ENCODE measurements at places on chromosomes 4 and X.

DNA sequence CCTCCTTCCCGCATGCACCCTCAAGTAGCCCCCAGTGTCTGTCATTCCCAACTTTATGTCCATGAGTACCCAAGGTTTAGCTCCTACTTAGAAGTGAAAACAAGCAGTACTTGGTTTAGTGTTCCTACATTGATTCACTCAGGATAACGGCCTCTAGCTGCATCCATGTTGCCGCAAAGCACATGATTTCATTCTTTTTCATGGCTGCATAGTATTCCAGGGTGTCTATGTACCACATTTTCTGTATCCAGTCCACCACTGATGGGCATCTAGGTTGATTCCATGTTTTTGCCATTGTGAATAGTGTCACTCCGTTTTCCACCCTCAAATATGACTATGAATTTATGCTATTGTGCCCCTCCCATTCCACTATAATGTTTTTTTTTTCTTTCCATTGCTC is 130.5 kb upstream of the MXRA5 start:
- no peak for DNase-seq

GRCh38 chr4:85486425-85487086 is 11.6 kb downstream of the ARHGAP24 start:
- no peak for DNase-seq

DNA sequence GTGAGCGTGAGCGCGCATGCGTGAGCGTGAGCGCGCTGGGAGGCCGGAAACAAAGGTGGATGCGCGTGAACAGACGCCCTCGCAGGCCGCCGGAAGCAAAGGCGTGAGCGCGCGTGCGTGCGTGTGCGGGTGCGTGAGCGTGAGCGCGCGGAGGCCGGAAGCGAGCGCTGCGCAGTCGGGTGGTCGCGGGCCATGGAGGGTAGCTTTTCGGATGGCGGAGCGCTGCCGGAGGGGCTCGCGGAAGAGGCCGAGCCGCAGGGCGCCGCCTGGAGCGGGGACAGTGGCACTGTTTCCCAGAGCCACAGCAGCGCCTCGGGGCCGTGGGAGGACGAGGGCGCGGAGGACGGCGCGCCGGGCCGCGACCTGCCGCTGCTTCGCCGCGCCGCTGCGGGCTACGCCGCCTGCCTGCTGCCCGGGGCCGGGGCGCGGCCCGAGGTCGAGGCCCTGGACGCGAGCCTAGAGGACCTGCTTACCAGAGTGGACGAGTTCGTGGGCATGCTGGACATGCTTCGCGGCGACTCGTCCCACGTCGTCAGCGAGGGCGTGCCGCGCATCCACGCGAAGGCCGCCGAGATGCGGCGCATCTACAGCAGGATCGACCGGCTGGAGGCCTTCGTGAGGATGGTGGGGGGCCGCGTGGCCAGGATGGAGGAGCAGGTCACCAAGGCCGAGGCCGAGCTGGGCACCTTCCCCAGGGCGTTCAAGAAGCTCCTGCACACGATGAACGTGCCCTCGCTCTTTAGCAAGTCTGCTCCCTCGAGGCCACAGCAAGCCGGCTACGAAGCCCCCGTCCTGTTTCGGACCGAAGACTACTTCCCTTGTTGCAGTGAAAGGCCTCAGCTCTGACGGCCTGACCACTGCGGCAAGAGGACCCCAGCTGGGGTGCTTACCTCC is at the start of gene BLOC1S4:
Gene BLOC1S4, plus strand, starts transcription at position 157 of the 894 bp plus-strand sequence. Its CDS starts 36 bp downstream, at position 193.
- peak; percentile 35 for DNase-seq

GRCh38 chr4:27692158-27692557 is 831.5 kb downstream of the STIM2 start:
- no peak for DNase-seq

- no peak for DNase-seq
These were observed 186.3 kb downstream of the MOSPD2 start for GRCh38 chrX:15059474-15059873.

DNA sequence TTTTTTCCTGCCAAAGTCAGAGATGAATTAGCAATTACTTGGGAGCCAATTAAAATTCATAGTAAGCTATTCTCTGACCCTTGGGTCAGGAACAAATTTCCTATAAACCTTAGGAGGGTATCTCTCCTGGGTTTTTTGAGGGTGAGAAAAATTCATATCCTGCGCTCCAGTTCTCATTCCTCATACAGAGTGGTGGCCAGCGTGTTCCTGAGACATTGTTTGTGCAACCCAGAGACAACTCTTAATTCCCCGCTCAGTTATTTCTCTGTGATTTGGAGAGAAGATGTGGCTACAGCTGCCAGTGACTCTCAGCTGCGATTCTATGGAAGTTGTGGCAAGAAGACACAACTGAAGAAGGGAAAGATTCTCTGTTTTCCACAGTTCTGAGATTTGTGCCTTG is 37.9 kb upstream of the CBR4 start:
- DNase-seq, result no peak

DNA sequence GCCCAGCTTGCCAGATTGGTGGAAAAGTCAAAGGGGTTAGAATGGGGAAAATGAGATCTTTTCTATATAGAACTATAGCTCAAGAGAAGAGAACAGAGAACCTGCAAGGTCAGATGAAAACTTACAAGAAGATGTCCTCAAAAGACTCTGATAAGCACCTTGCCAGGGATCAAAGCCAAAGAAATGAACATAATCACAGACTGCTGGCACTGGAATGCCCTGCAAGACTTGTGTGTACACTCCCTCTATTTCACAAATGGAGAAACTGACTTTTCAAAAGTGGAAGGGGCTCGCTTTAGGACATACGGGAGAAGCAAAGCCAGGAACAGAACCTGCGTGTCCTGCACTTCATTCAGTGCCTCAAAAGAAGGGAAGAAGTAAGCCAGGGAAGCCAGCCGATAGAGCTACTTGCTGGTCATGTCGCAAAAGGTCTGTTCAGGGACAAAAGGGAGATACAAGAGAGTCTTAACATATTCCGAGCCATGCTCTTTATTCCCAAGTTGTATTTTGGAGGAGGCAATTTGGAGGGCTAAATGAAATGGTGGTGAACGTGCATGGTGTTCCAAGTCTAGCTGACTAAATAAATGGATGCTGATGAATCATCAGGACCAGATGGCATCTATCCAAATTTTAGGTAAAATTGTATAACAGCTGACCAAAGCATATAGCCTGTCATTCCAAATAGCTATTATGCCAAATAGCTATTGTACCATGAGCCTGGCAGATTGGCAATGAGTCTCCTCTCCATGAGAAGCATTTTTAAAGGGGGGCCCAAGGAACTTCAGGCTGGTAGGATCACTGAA is 175.6 kb upstream of the GPC4 start:
- DNase-seq, result no peak

DNA sequence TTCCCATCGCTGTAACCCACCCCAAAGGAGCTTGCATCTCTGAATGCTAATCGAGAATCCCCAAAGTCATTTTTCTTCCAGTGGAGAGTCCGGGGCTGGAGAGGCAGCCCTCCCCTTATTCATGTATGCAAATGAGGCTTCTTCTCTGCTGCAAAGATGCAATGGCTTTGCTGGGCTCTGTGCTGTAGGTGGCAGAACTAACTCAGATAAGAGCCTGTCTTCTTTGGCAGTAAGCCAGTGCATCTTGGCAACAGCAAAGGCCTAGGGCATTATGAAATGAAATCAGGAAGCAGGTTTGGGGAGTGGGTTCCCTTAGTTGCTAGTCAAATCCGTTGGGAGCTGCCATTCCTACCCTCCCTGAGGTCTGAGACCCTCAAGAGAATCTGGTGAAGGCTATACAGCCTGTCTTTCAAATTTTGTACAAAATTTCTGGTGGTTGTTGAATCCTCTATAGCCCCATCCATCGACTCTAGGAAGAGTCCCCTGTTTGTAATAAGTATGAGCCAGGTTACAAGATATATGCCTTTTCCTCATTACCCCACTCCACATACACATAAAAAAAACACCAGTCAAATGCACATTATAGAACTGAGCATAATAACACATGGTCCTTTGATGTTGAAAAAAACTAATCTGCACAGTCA is 290.6 kb upstream of the TAPT1 start:
- no peak for DNase-seq

DNA sequence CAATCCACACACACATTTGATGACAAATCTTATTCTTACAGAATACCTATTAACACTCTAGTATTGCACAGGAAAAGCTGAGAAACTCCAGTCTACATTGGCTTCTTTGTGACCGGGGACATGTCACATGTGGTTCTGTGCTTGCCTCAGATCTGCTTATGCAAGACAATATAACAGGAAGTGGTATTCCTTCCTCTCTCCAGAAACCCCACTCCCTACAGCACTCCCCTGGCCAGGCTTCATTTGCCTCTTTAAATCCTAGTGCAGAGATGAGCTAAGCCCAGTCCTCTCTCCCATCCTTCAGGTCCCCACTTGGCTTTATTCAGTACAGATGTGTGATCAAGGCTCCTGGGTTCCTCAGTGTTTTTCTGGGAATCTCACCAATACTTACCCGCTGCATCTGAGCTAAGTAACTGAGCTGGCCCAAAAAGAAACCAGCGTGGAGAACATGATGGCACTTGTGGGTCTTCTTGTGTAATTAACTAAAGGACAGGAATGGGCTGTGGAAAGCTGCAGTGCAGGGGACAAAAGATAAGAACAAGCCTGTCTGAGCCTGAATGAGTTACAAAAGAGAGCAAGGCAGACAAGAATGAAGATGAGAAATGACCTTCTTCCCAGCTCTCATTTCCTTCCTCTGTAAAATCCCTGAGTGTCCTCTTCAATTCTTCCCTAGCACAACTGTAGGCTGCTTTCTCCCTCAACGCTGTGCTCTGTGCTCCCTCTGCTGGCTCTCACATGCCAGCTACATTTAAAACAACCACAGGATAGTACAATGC is 105.6 kb downstream of the HNRNPD start:
- peak; percentile 4 for DNase-seq

DNA sequence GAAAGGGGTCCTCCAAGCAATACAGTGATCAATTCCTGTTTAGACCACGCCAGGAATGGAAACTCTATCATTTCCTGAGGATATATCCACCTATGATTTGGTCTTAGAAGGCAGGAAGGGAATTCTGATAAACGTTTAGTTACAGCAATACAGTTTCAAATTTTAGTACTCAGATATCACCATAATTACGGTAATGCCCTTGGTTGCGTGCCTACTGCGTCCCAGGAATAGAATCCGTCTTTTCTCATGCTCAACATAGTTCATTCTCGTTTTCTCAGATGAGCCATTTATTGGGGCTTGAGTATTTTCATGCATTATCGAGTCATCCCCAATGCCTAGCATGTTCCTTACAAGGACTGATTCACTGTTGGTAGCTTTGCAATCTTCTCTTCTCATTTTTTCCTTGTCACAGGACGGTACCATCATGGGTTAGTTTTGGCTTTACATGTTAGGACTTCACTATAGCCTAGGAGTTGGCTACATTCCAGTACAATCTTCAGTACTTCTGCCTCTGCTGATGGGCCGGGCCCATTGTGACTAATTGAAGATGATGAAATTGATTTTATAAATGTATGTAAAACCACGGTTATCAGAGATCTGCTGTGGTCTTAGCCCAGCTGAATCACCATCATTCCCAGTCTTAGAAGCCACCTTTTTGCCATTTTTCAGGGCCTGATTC is 4.4 kb upstream of the PRKX start:
- DNase-seq, result no peak

GRCh38 chrX:38282049-38282448 is 45.3 kb downstream of the RPGR start:
- no peak for DNase-seq

DNA sequence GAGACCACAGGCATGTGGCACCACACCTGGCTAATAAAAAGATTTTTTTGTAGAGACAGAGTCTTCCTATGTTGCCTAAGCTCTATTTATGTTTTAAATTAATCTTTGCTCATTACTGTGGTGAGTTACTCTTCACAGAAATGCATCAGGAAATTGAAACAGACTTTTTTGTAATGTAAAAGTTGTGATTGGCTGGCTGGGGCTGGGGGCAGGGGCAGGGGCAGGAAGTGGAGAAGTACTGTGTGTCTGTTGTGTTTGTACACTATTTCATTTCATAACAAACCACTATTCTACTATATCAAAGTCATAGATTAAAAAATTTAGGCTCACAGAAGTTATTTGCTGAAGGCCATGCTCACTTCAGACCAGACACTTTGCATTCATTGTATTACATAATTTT is 19.1 kb upstream of the ABRAXAS1 start:
- no peak for DNase-seq

GRCh38 chr4:20268028-20268427 is 16.3 kb downstream of the SLIT2 start:
- no peak for DNase-seq

DNA sequence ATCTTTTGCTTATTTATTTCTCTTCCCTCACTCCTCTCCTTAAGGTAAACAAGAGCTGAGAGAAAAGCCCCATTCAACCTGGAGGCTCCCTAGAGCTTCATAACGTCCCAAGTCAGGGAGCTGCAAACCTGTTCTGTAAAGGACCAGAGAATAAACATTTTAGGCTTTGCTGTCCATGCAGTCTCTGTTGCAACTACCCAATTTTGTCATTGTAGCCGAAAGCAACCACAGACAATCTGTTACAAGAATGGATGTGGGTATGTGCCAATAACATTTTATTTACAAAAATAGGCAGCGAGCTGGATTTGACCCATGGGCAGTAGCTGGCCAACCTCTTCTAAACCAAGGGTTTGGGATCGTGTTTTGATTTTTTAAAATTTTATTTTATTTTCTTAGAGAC is 71.3 kb upstream of the TBL1X start:
- no peak for DNase-seq

DNA sequence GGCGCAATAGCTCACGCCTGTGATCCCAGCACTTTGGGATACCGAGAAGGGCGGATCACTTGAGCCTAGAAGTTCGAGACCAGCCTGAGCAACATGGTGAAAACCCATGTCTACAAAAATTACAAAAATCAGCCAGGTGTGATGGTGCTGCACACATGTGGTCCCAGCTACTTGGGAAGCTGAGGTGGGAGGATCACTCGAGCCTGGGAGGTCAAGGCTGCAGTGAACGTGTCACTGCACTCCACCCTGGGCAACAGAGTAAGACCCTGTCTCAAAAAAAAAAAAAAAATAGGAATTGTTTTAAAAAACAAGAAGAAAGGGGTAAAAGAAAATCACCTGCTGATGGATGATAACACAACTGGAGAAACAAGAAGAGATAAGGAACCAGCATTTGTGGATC is 38.8 kb downstream of the CHIC2 start:
- no peak for DNase-seq

DNA sequence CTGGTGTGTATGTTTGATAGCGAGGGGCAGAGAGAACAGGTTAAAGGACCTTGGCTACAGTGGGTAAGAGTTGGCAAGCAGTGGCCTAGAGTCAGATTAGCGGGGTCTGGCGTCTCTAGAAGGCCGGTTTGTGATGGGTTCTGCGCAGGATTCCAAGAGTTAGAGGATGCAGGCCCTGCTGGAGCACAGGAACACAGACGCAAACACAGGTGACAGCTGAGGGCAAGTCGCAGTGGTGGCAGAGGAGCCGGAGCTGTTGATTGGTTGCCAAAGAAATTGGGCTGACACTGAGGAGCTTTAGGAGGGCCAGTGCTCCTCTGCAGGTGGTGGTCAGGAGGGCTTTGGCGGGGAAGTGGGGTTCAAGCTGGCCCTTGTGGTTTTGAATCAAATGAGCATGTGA is 3.8 kb downstream of the TADA2B start:
- DNase-seq, result no peak

GRCh38 chrX:133926809-133927208 is 58.6 kb downstream of the GPC3 start:
- no peak for DNase-seq

All from NCI-H2107 (cell line).